ENCODE measurements at places on chromosomes 5 and 9.

GRCh38 chr5:147538236-147538635 lies 28.4 kb upstream of the DPYSL3 start:
- no peak for DNase-seq

- no peak for DNase-seq
Observed at GRCh38 chr5:123524146-123524545, 12.2 kb downstream of the CSNK1G3 start.

- DNase-seq: no peak
Observed at GRCh38 chr5:1312206-1312605, 17.3 kb upstream of the TERT start.

GRCh38 chr9:34185778-34186551 lies 7.1 kb downstream of the UBAP1 start:
- no peak for DNase-seq

DNA sequence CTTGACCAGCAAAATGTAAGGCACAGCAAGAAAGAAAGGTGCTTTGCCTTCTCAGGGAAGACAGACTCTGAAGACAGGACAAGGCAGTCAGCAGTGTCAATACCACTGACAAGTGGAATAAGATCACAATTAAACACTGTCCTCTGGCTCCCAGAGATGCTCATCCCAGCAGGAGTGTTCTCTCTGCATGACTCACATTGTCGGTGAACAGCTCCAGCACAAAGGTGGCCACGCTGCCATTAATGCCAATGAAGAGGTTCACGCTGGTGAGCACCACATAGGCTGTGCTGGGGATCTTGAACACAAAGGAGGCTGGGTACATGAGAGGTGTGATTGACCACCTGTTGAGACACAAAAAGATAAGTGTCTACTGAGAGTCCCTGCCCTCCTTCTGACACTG lies 31.9 kb downstream of the NIPSNAP3B start:
- no peak for DNase-seq
